Hypothalamus (tissue), 51 donors: ENCODE measurements at places on chromosomes 5 and 9.

DNA sequence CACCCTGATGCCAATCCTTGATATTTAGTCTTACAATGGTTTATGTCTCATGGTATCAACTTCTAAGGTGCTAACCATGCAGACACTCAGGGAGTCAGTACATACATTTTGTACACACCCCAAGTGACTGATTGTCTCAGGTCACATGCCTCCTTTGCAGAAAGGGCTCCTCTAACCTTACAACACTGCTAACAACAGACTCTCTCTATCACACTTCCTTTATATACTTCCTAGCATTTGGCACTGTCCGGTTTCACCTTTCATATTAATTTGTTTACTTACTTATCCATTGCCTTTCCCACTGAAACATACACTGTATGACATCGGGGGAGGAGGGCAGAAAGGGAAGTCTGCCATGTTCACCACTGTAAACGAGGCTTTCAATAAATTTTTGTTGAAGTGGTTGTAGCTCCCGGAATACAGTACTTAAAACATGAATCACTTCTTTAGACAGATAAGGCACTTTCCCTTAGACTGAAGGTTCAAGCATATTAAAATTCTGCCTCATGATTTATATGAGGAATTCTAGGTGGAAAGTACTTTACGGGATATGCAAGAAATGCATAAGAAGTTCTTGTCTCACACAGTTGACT lies 20.6 kb downstream of the EMB start:
- no peak for DNase-seq

DNA sequence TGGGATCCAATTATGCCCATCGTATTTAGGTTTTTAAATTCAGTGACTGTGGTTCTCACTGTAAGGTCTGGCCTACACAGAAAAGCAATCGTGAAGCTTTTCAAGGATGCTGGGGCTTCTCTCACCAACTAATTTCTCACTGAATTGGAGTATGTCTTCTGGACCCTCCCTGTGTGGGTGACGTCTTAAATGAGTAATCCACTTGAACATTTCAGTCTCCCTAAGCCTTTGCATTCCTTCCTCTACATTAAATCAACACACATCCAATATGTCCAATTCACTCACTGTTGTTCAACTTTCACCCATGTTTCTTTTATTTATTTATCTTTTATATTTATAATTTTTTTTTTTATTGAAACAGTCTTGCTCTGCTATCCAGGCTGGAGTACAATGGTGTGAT lies 12.5 kb upstream of the BTF3 start:
- DNase-seq = no peak

GRCh38 chr5:68544648-68545552 lies 329.3 kb downstream of the PIK3R1 start:
- DNase-seq = no peak

DNA sequence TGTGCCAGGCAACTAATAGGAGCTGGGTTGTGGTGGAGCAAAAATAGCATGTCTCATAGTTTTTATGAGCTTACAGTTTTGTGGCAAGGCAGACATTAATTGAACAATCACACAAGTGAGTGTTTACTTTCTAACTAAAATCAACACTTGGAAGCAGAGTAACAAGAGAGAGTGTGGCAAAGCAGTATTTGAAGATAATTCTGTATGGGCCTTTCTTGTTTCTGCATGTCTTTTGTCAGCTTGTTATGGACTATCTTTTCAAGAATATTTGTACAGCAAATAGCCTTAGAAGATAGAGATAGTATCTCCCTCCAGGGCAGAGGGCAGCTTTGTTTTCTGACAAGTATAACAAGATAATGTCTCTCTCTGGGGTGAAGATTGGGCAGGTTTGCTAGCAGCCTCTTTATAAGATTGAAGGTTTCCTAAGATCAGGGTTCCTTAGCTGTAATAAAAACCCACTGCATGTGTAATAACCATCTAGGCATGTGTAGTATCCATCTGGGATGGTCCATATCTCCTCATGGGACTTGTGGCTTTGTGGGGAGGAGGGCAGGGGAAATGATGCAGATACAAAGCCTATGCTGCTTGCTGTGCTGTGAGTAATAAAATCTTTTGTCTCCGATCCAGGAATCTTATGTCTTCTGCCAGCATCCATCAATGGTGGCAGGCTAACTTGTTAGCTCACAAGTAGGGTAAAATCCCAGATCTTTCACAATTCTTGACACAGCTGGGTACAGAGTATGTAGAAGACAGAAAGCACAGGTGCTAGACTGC lies 479.9 kb downstream of the KDM4C start:
- no peak for DNase-seq

- no peak for DNase-seq
These were observed 11.6 kb upstream of the FOXD1 start for GRCh38 chr5:73460133-73460532.

- DNase-seq = no peak
These were observed 229.7 kb downstream of the ROR2 start for GRCh38 chr9:91720313-91720712.

- no peak for DNase-seq
These were observed 57.1 kb downstream of the MAST4 start for GRCh38 chr5:66653325-66653724.

- no peak for DNase-seq
These were observed 22.0 kb downstream of the LRRTM2 start for GRCh38 chr5:138853132-138853531.

DNA sequence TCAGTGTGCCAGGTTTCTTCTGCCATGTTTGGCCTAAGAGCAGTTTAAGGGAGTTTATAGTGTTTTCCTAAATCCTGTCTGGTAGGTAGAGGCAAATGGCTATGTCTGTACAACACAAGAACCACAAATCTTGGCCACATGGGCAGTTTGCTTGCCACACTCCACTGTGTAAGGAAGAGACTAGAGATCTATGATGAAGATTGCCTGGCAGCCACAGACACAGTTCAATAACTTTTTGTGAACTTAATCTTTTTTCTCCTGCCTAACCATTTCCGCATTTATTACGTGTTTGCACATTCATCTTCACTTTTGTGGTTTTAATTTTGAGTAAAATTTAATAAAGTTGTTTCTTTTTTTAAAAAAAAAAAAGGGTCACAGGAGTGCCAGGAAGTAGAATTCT lies 5.8 kb downstream of the MFAP3 start:
- no peak for DNase-seq

GRCh38 chr5:114411380-114411931 lies 49.6 kb downstream of the KCNN2 start:
- no peak for DNase-seq

DNA sequence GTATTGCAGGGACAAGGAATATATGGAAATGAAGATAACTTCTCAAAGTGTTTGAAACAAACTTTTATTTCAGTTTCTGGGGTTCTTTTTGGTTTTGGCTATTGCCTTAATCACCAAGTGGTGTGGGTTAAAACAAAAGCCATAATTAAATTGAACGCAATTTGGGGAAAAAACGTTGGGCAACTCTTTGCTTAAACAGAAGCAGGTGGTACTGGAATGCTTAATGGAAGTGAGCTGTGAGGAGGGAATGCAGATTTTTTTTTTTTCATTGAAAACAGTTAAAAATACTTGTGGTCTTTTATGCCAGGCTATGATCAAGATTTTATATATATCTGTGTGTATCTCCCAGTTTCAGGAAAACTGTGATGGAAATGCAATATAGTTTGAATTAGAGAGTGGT lies 195.7 kb upstream of the TUT7 start:
- no peak for DNase-seq

- no peak for DNase-seq
These were observed 12.9 kb downstream of the DYNC2I2 start for GRCh38 chr9:128643519-128644300.

GRCh38 chr5:65753189-65753588 lies 31.2 kb downstream of the NLN start:
- DNase-seq = no peak

GRCh38 chr9:126853667-126854066 lies 6.8 kb upstream of the ZBTB34 start:
- no peak for DNase-seq

- no peak for DNase-seq
These were observed 68.9 kb upstream of the EQTN start for GRCh38 chr9:27365707-27366376.

GRCh38 chr9:110526426-110526825 lies 53.1 kb downstream of the SVEP1 start:
- DNase-seq = no peak

DNA sequence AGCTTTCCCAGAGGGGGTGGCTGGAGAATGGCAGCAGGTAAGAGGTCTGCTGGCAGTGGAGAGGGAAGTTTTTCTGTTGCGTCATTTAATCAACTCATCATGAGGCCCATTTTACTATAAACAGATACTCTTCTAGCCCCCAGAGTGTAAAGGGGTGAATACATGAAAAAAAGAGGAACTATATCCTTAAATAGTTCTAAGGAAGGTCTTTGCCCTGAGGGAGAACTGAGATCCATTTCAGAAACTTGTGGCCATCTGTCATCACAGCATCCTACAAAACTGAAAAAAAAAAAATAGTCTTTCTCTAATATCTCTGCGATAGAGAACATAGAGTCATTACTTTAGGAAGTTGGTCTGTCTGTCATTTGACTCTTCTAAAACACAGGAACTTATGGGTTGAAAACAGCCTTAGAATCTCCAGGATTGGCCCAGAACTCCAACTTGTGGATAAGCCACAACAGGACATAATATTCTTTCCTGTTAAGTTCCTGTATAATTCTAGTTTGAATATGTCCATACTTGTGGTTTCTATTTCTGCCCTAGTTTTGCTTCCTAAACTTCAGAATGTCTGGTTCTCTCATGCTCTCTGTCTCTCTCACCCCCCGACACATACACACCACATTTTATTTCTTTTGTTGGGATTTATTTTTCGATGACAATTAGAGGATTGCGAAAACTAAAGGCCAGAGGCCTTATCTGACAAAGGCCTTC lies 238.5 kb upstream of the PIK3R1 start:
- DNase-seq = no peak

GRCh38 chr9:121956808-121957207 lies 136.3 kb downstream of the TTLL11 start:
- DNase-seq = no peak

DNA sequence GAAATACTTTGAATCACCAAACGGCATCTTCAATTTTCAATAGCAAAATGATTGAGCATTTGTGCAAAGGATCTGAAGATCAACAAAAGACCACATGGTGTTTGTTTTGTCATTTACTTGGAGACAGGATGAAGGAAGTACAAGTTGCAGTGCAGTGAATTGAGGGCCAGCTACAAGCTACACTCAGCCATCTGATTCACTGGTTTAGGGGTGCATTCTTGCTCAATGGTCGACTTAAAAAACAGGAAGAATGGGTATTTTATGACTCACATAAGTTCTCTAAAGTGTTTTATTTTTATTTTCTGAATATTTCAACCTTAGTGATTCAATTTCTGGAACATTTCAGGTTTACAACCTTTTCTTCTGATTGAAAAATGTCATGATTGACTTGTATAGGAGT lies 412.1 kb upstream of the ADAMTSL1 start:
- DNase-seq = no peak

- DNase-seq = no peak
These were observed 32.5 kb upstream of the N4BP3 start for GRCh38 chr5:178080618-178081410.

GRCh38 chr5:179953987-179954386 lies 46.3 kb upstream of the TBC1D9B start:
- DNase-seq = no peak

DNA sequence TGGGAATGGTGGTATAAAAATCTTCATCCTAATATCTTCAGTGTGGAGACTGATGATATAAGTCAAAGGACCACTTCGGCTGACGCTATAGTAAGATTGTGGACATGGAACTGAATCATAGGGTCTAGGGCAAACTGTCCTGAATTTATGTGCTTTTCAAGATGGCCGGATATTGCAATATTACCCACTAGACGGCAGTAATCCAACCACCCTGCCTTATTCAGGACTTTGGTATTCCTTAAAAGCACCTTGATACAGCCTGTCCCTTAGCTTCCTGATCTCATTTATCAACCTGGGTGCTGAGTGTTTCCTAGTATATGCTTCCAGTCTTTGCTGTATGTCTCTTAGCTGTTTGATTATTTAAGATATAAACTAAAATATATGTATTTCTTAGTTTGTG lies 71.2 kb upstream of the COX7C start:
- DNase-seq = no peak

GRCh38 chr9:72590824-72591223 lies 69.4 kb downstream of the TMC1 start:
- DNase-seq = no peak

- DNase-seq = no peak
These were observed 39.7 kb downstream of the NDUFS6 start for GRCh38 chr5:1840741-1841521.

GRCh38 chr5:915946-916345 lies 23.3 kb downstream of the TRIP13 start:
- no peak for DNase-seq

GRCh38 chr9:126991183-126991582 lies 76.6 kb downstream of the RALGPS1 start:
- no peak for DNase-seq

DNA sequence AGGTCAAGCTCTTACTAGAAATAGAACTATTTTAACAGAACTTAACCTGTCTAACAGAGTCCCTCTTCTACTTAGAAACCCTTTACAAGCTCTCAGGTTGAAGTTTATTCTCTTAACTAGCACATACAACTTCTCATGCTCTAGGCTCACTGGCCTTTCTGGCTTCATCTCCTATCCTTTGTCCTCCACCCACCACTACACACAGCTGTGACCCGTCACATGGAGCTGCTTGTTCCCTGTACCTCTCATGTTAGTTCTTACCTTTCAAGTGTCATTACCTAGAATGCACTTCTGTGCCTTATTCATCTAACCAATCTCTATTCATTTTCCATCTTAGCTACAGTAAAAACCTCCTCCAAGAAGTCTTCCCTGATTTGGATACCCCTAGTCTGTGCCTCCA lies 89.4 kb upstream of the APC start:
- no peak for DNase-seq

GRCh38 chr5:50967009-50967562 lies 300.6 kb downstream of the PARP8 start:
- DNase-seq = no peak

GRCh38 chr5:129173771-129174170 lies 79.2 kb downstream of the ISOC1 start:
- no peak for DNase-seq

DNA sequence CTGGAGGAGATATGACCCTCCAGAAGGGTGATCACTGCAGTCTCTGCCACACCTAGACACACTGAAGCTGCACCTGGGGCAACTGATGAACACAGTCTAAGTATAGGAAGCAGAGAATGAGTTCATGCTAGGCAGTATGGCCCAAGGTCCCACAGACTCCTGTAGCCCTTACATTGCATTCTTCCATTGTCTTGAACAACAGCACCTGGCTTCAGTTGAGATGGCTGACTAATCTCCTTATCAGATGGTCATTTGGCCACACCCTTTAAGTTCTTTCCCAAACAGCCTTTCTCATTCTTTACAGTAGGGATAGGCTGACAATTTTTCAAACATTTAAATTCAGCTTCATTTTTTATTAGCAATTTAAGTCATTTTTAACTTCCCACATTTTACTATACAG lies 23.1 kb downstream of the CENPK start:
- no peak for DNase-seq

DNA sequence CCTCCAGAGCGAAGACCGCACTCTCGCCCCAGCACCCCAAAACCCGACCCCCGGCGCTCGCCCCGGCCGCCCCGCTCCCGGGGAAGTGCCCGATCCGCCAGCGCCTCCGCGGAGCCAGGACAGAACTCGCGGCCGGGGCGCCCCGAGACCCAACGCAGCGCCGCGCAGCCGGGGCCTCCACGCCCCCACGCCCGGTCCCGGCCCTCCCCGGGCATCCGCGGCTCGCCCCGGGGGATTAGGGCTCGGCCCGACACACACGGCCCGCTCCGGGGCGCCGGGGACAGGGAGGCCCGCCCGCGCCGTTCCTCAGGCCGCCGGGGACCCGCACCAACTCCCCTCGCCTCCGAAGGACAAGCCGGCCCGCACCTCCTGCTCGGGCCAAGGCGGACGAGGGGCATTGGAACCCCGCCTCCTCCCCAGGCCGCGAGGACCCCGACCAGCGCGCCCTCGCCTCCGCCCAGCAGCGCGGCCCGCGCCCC lies 544 bp downstream of the FNBP1 start:
- DNase-seq = peak; percentile 50
